ENCODE measurements at places on chromosomes 2 and 18. TPM values are rescaled to one million over a fixed set of nuclear protein-coding genes. Genes with fewer than 3 reads are reported as not detected.

Gene D2HGDH
- 12.5 TPM for total RNA-seq

Gene CHPF
- 41.9 TPM for total RNA-seq

Gene CLEC4F
- total RNA-seq, result 0.57 TPM

Gene ARID5A
- 57.2 TPM for total RNA-seq

Gene RBBP8
- total RNA-seq, result 78.2 TPM

Gene DYNC2LI1
- total RNA-seq, result 16.1 TPM

Gene CRACDL
- 14.6 TPM for total RNA-seq

GRCh38 chr2:173442542-173442941, 87.9 kb downstream of the CDCA7 start:
- DNase-seq, result no peak

DNA sequence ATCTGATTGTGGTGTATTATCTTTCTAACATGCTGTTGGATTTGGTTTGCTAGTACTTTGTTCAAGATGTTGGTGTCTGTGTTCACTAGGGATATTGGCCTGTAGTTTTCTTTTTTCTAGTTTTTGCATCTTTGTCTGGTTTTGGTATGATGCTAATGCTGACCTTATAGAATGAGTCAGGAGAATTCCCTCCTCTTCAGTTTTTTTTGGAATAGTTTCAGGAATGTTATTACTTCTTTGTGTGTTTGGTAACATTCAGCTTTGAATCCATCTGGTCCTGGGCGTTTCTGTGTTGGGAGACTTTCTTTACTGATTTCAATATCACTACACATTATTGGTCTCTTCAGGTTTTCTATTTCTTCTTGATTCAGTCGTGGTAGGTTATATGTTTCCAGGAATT, 124.2 kb upstream of the EPB41L5 start:
- DNase-seq, result no peak

DNA sequence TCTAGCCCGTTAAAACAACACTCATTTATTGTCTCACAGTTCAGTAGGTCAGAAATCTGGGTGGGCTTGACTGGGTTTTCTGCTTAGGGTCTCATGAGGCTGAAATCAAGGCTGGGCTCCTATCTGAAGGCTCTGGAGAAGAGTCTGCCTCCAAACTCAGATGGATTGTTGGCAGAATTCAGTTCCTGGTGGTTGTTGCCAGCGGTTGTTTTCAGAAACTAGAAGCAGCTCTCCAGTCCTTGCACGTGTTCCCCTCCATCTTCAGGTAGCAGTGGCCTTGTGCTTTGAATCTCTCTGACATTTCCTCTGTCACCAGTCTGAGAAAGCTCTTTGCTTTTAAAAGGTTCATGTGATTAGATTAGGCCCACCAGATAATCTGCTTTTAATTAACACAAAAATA, 20.1 kb upstream of the FN1 start:
- no peak for DNase-seq

GRCh38 chr2:145314119-145314633, 794.3 kb upstream of the ZEB2 start:
- DNase-seq, result no peak

GRCh38 chr18:75216911-75217689, 6.5 kb downstream of the TSHZ1 start:
- no peak for DNase-seq

GRCh38 chr2:24920098-24920808, at the start of gene ADCY3:
Gene ADCY3, minus strand, starts transcription at chr2:24920237. Its CDS starts 1,250 bp downstream, at chr2:24918987.
- peak; percentile 41 for DNase-seq

DNA sequence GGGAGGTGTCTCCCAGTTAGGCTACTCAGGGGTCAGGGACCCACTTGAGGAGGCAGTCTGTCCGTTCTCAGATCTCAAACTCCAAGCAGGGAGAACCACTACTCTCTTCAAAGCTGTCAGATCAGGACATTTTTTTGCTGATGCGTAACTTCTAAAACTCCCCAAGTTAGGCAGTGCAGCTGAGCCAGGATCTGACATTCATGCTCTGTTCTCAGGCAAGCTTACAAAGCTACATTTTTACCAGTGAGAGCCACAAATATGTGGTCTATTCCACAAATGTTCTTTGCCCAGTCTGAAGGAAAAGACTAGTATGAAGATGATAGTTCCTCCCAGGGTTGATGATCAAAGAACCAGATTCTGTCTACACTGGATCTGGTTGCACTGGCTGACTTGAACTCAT, 184.1 kb downstream of the MTCL1 start:
- DNase-seq, result no peak

DNA sequence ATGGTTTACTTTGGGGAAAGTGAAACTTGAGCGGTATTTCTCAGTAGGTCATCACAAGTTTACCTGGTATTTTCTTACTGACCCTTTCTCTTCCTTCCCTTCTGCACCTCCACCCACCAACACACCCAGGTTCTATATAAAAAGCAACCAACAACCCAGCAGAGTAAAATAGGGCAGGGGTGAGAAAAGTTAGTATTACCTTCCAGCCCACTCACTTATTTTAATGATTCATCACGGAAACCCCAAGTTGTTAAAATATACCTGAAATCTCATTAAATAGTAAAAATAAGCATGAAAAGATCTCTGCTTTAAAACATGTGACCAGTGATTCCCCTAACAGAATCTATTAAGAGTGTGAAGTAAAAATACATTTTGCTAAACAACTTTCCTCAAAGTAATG, 306.1 kb downstream of the ZEB2 start:
- no peak for DNase-seq

DNA sequence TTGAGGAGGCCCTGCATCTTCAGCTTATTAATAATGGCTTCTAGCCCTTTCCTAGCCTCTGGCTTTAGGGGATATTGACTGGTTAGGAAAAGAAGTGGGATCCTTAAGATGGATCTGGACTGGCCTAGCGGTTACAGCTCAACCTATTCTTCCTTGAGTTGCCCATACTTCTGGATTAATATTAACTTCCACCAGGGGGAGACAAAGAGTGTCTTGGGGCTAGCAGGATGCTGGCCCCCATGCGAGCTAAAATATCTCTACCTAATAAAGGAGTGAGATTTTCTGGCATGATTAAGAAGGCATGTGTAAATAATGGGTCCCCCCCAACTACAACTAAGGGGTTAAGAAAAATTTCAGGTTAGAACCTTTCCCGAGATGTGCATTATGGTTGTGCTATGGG, 23.2 kb upstream of the PLA2R1 start:
- no peak for DNase-seq

DNA sequence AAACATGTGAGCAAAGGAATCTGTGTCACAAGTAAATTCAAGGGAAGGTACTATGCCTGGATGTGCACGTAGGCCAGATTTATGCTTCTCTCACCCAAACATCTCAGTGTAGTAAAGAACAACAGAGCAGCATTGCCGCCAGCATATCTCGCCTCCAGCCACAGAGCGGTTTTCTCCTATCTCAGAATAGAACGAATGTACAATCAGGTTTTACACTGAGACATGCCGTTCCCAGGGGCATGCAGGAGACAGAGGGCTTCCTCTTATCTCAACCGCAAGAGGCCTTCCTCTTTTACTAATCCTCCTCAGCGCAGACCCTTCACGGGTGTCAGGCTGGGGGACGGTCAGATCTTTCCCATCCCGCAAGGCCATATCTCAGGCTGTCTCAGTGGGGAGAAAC, 175.3 kb downstream of the RPIA start:
- no peak for DNase-seq

DNA sequence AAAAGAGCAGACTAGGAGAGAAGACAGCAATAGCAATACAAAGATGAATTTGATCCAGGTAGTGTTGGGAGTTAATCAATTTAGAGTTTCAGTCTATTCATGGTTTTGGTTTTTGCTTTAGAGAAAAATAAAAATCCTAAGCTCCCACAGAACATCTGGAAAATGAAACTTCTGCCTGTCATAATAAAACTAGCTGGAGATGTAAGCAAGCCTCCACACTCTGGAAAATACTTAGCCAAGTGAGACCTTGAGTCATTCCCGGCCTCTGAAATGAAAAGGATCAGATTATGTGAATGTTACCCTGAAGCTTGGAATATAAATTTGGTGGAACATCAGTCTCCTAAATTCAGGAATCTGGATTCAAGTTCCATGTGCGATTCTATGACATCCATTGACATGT, 485.6 kb upstream of the SPRED2 start:
- no peak for DNase-seq

Measured in upper lobe of left lung (tissue), 6 donors.